ENCODE measurements at places on chromosomes 3 and 15. TPM values are rescaled to one million over a fixed set of nuclear protein-coding genes. Genes with fewer than 3 reads are reported as not detected.

The CNTN3 gene
- total RNA-seq = 5.0 TPM

The KAT2B gene
- 13.8 TPM for total RNA-seq

The TEX9 gene
- 9.6 TPM for total RNA-seq

The EOMES gene
- total RNA-seq = not detected

The MNS1 gene
- 0.73 TPM for total RNA-seq

The SAXO2 gene
- total RNA-seq = 1.6 TPM

The CASR gene
- total RNA-seq = not detected

The SLCO2A1 gene
- 2.4 TPM for total RNA-seq

The VEPH1 gene
- 17.2 TPM for total RNA-seq

The SPATA12 gene
- not detected for total RNA-seq

The GRK7 gene
- 0.12 TPM for total RNA-seq

The ARL14 gene
- total RNA-seq = not detected

The TUBGCP4 gene
- 13.6 TPM for total RNA-seq

The ULK4 gene
- 18.6 TPM for total RNA-seq

The CADM2 gene
- total RNA-seq = 0.12 TPM

The PLSCR2 gene
- total RNA-seq = not detected

The PFKFB4 gene
- total RNA-seq = 12.8 TPM

The TMEM108 gene
- not detected for total RNA-seq

The SPINK8 gene
- not detected for total RNA-seq

The SPSB4 gene
- total RNA-seq = not detected

The NAALADL2 gene
- total RNA-seq = 30.5 TPM

The PRR20G gene
- total RNA-seq = not detected

The ZBED2 gene
- total RNA-seq = 0.12 TPM

The ATP10A gene
- 13.1 TPM for total RNA-seq

The C3orf52 gene
- total RNA-seq = 2.7 TPM

The OR4F15 gene
- total RNA-seq = not detected

The PIGX gene
- 18.1 TPM for total RNA-seq

The RNU5B-1 gene
- not detected for total RNA-seq

The SMCO1 gene
- total RNA-seq = 0.16 TPM

The GOLGA6A gene
- total RNA-seq = not detected

The A4GNT gene
- not detected for total RNA-seq

The TRPM1 gene
- not detected for total RNA-seq

The CCDC54 gene
- total RNA-seq = not detected

The PML gene
- 123 TPM for total RNA-seq

The IP6K2 gene
- total RNA-seq = 43.7 TPM

The GPR149 gene
- not detected for total RNA-seq

The RLBP1 gene
- total RNA-seq = not detected

The CLCN2 gene
- total RNA-seq = 5.2 TPM

The SYNPR gene
- total RNA-seq = not detected

The PP2D1 gene
- not detected for total RNA-seq

The ZNF385D gene
- 1.6 TPM for total RNA-seq

The DAZL gene
- under 0.01 TPM for total RNA-seq

The TRIM42 gene
- not detected for total RNA-seq

All from hair follicle dermal papilla cell (primary cell).